ENCODE measurements at places on chromosomes 2 and 18.

DNA sequence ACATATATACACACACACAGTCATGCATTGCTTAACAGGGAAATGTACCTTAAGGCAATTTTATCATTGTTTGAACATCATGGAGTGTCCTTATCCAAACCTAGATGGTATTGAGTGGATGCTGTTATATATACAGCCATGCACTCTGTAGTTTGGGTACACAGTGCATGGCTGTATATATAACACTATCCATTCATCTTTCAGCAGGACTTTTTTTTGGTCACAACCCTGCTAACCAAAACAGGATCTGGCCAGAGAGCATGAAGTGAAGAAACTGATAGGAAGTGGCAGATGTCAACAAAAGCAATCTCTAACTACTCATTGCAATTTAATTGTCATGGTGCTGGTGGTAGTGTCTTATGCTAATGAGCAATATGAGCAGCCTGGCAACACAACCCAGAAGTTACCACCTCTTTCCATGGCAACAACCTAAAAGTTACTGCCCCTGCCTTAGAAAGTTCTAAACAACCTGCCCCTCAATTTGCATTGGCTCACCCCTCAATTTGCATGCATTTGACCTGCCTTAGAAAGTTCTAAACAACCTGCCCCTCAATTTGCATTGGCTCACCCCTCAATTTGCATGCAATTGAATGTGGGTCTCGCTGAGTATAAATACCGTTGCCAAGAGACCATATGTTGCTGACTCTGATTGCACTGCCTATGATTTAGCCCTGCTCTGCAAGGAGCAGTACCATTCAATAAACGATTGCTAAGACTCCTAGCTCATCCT is 434.9 kb downstream of the DSEL start:
- no peak for DNase-seq

DNA sequence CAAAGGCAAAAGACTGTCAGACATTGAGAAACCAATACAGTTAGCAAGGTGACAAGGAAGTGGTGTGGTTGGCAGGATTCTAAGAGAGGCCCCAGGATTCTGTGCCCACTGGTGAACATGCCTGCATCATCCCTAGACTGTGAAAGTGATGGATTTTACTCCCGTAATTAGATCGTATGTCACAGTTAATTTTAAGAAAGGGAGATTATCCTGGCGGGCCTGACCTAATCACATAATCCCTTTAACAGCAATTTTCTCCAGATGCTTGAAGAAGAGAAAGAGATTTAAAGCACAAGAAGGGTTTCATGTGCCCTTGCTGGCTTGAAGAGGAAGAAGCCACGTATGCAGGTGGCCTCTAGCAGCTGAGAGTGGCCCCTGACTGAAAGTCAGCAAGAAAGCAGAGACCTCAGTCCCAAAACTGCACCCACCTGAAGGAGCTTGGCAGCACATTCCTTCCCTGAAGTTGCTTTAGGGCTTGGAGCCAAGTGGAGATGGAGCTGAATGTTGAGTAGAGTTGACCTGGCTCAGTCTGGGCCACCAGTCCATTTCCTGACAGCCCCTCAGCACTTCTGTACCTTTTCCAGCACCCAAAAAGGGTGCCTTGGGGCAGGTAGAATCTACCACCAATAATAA is 49.1 kb downstream of the GTF3C3 start:
- no peak for DNase-seq

DNA sequence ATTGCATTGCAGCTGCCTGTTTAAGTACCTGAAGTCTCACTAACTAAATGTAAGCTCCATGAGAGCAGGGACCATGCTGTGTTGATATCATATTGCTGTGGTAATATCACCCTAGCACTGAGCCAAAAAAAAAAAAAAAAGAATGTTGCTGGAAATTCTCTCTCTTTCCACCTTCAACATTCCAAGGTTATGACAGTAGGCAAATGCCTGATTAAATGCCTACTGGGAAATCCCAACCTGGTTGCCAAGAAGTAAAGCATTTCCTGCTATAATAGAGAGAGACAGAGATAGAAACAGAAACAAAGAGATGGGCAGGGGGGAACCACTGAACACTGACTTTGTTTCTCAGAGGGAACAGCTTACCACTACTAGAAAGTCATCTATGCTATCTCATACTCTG is 1604.2 kb downstream of the LRP1B start:
- no peak for DNase-seq

DNA sequence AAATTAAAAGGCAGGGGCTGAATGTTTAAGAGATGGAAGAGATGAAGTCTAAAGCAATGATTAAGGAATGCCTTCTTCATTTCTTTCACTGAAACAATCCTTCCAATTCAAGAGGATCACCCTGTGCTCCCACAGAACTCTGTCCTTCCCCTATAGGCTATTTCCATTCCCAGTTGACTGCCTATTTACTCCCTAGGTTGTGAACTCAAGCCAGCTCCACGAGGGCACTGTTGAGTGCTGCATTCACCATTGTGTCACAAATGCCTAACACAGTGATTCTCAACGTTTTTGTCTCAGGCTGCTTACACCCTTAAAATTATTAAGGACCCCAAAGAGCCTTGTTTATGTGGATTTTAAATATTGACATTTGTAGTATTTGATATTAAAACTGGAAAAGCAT is 112.4 kb downstream of the AOX1 start:
- DNase-seq = no peak

DNA sequence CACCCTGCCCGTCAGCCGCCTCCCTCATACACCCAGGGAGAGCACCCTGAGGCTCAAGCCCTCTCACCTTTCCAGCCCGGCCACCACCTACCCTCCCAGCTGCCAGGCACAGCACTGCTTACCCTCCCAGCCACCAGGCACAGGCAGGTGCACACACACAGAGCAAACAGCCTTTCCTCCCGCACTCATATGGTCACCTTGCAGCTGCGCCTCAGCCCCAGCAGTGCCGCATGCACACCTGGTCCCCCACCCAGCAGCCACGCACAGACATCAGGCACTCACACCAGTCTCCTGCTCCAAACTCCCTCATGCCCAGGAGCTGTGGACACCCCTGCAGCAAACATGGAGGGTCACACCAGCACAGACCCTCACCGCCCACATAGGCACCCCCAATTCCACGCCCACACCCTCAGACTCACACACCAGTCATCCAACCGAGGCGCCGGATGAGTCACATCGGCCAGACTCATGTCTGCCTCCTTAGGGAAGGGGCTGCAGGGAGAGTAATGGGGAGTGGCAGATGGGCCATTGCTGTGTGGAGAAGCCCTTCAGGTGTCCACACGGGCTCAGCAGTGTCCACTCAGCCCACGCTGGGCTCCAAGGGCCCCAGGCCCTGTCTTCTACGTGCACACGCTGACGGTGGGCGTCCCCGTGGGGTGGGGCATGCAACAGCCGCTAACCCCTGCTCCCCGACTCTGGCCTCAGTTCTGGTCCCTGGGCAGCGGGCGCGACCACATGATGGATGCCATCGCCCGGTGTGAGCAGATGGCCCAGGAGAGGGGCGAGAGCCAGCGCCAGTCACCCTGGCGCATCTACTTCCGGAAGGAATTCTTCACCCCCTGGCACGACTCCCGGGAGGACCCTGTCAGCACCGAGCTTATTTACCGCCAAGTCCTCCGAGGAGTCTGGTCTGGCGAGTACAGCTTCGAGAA is 22.3 kb upstream of the GPR17 start:
- DNase-seq = no peak

GRCh38 chr2:168599738-168600137 is 143.7 kb downstream of the CERS6 start:
- no peak for DNase-seq

DNA sequence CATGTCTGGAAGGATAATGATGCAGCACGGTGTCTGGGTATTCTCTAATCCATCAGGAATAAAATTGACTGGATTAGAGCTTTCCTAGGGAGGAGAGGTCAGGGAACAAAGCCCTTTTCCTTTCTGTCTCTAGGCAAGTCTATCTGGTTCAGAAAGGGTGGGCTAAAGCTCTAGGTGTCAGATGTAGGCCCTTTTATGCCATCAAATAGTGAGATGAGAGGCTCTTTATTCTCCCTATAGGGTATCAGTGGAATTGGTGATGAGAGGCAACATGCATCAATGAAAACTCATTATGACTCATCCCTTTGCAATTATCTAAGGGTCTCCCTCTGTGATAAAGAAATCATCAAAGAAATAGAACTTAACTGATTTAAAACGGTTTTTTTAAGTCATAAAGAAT is 328.0 kb upstream of the CRIM1 start:
- no peak for DNase-seq

GRCh38 chr18:40673150-40673549 is 1281.9 kb upstream of the PIK3C3 start:
- DNase-seq = no peak

- DNase-seq = no peak
Measured at GRCh38 chr2:152566728-152567069, 150.6 kb downstream of the PRPF40A start.

- DNase-seq = no peak
Measured at GRCh38 chr2:231211486-231211885, 13.1 kb downstream of the ARMC9 start.

DNA sequence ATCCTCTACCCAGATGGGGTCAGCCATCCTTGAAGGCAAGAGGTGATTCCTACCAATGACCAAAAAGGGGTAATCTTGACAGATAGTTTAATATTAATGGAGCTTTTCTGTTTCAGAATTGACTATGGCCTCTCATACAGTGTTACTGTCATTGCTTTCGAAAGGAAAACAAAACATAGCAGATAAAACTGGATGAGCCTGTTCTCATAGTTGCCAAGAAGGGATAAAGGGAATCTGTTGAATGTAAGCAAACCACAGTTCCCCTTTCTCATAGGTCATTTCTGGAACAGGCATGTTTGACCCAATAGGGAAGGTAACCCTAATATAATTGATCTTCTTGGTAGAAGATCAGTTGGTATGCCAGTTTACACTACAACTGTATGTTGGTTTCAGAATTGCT is 1.6 kb downstream of the RAB27B start:
- no peak for DNase-seq

- DNase-seq = no peak
Measured at GRCh38 chr18:58222432-58223125, 178.6 kb downstream of the NEDD4L start.

GRCh38 chr2:68911246-68911645 is 40.0 kb upstream of the BMP10 start:
- DNase-seq = peak; percentile 32

DNA sequence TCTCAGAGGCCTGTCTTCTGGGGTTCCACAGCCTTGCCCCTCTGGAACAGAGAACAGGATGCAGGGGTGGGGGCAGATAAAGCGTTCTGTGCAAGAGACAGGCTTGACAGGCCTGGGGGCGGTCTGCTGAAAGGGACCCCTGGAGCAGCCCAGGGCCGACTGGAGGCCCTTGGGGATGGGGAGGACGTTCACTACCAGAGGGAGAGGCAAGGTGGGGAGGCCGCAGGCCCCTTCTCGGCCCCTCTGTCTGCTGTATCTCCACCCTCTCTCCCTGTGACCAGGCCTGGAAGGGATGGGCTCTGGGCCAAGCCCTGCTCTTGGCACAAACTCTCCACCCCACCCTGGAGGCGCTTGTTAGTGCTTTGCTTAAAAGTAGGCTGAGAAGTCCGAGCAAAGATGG is 27.3 kb upstream of the INHBB start:
- no peak for DNase-seq

- DNase-seq = no peak
Measured at GRCh38 chr18:29849144-29849543, 1193.4 kb downstream of the DSC3 start.

- no peak for DNase-seq
Measured at GRCh38 chr2:21498016-21498415, 374.2 kb downstream of the TDRD15 start.

DNA sequence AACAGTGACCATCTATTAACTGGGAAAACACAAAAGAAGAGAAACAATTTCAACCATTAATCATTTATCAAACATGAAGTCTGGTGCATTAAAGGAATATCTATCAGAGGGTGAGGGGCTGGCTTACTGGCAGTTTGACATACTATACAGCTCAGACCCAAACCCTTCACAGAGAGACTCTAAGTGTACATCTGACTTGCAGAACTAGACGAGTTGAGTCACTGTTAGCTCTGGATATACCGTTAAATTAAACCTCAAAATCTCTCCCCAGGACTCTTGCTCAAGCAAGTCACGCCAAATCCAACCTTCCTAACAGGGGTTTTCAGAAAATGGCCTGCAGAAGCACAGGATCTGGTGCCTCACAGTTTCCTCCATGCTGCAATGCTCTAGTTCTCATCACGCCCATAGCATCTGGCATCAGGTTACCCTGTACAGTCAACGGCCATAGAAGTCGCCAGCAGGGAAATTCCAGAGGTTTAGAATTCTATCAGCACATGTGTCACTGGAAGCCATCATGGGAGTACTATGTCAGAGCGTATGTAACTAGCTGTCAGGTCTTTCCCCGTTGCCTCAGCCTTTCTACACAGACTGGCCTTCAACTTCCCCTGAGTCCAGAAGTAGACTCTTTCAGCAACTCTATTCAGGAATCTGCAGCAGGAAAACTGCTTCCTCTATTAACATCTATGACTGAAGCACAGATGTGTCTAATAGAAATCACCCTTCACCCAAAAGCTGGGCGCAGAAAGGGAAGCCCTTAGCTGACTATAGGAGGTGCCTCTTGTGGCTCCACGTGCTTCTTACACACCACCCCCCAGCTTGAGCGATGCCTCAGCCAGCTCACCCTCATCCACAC is 9.3 kb downstream of the TGOLN2 start:
- no peak for DNase-seq

GRCh38 chr2:232997749-232998665 is 15.0 kb downstream of the NGEF start:
- DNase-seq = no peak

DNA sequence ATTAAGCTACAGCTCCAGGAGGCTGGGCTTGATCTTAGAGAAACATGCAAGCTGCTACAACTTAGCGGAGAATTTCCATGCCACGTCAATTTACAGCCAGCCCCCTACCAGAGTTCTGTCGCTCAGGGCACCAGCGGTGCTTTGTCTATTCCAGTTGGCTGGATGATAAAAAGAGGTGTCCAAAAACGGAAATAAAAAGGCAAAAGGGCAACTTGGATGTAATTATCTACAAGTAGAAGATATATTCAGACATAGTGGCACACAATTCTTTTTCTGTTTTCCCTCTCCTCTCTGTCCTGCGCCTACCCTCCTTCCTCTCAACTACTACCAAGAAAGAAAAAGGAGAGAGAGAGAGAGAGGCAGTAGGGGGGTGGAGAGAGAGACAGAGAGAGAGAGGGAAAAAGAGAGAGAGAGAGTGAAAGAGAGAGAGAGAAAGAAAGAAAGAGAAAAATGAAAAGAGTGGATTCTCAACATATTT is 363 bp upstream of the RFTN2 start:
- no peak for DNase-seq

- DNase-seq = no peak
Measured at GRCh38 chr2:105442056-105442455, 43.2 kb upstream of the FHL2 start.

DNA sequence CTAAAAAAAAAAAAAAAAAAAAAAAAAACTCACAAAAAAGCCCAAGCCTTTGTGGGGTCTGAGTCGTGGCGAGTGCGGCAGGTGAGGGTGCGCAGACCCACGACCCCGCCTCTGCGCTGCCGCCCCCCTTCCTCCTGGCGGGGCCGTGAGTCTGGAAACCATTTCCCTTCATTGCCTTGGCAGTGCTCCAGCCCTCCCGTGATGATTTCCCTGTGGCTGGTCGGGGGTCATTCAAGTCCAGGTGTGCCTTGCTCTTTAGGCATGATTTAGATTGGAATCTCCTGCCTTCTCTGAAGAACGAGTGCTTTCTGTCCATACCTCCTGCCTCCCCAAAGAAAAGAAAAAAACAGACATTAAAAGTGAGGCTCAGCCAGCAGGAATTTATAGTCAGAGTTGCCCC is 161.8 kb downstream of the FAM210A start:
- no peak for DNase-seq

- no peak for DNase-seq
Measured at GRCh38 chr18:78378403-78378802, 601.2 kb upstream of the SALL3 start.
